CD4-positive, alpha-beta T cell treated with Interleukin-6 at 100 ng/mL for 8 hours (primary cell): ENCODE measurements at places on chromosomes 11 and 22.

- DNase-seq = no peak
Measured at GRCh38 chr22:19823191-19823901, 31.3 kb downstream of the GNB1L start.

DNA sequence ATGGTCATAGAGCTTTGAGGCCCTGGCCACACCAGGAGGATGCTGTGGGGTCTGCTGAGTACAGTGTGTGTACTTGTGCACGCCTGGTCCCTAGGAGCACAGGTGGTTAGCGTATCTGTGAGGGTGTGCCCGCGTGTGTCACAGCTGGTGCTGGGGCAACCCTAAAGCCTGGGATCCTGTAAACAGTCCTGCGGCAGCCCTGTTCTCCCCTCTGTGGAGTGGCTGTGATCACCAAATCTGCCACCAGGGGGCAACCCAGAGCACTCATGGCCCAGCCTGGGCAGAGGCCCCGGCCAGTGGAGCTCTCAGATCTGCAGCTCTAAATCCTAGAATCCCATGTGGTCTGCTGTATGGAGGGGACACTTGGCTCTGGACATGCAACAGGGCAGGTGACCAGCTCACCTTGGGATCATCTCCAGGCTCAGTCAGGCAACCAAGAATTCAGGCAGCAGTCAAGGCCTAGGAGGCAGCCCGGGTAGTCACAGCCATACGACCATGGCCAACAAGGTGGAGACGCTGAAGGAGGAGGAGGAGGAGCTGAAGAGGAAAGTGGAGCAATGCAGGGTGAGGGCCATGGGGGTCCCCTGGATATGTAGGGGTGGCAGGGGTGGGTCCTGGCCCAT lies 3.9 kb downstream of the SH3BP1 start:
- peak; percentile 78 for DNase-seq

DNA sequence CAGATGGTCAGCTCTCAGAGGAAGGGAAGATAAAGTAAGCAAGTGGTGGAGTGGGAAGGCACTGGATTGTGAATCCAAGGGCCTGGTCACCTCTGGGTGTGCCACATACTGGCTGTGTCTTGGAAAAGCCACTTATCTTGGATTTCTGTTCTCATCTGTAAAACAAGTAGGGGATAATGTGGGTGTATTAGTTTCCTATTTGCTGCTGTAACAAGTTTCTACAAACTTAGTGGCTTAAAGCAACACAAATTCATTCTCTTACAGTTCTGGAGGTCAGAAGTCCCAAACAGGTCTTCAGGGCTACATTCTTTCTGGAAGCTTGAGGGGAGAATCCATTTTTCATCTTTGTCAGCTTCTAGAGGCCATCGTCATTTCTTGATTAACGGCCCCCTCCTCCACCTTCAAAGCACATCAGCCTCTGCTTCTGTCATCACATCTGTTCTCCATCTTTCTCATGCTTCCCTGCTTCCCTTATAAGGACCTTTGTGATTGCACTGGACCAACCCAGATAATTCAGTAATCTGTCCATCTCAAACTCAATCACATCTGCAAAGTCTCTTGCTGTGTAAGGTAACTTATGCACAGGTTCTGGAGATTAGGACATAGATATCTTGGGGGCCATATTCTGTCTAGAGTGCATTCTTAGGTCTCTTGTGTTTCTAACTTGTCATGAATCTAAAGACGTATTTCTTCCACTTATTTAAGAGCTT lies 75.9 kb downstream of the C22orf31 start:
- no peak for DNase-seq

DNA sequence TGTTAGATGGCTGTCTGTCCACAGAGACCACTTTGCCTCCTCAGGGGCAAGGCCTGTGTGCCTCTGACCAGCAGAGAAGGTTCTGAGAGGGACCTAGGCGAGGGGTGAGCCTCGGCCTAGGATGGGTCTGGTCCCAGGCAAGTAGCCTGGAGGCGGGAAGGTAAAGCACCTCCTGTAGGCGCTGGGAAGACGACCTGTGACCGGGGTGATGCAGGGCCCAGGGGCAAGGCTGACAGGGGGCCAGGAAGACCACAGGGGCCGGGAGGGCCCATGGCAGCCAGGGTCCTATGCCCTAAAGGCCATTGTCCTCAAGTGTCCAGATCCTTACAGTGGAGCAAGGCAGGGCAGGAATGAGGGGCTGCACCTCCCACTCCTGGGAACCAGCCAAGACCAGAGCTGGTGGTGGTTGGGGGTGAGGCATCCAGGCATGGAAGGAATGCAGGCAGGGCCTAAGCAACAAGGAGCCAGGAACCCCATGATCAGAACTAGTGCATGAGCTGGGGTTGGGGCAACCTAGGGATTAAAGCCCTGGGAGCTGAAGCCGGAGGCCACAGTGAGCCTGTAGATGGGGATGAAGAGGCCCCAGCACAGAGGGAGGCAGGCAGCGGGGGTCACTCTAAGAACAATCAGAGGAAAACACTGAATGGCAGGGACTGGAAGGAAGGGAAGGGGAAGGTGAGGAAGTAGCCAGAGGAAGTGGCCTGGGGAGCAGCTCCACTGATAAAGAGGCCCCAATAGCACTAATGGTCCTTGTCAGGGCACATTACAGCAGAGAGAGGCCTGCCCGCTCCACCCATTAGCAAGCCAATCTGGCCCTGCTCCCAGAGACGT lies 32.9 kb upstream of the KLHL35 start:
- no peak for DNase-seq

- no peak for DNase-seq
Measured at GRCh38 chr11:102421261-102421660, 31.3 kb downstream of the TMEM123 start.

- DNase-seq = no peak
Measured at GRCh38 chr22:41479671-41480396, 10.9 kb downstream of the ACO2 start.

- no peak for DNase-seq
Measured at GRCh38 chr11:116193321-116194131, 579.3 kb downstream of the BUD13 start.

DNA sequence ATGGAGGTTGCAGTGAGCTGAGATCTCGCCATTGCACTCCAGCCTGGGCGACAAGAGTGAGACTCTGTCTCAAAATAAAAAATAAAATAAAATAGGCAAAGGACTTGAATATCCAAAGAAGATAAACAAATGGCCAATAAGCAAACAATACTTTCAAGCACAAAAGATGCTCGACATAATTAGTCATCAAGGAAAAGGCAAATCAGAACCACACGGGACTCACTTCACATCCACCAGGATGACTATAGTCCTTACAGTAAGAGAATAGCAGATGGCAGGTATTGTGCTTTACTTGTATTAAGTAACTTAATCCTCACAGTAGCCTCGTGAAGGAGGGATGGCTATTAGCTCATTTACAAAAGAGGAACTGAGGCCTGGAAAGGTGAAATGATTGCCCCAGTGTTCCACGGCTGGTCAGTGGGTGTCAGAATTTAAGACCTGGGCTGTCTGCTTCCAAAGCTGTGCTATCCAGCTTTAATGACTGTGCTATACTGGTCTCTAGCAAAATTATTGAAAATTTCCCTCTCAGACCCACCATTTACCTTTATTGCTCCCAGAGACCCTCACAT lies 40.2 kb upstream of the RBFOX2 start:
- DNase-seq = no peak

DNA sequence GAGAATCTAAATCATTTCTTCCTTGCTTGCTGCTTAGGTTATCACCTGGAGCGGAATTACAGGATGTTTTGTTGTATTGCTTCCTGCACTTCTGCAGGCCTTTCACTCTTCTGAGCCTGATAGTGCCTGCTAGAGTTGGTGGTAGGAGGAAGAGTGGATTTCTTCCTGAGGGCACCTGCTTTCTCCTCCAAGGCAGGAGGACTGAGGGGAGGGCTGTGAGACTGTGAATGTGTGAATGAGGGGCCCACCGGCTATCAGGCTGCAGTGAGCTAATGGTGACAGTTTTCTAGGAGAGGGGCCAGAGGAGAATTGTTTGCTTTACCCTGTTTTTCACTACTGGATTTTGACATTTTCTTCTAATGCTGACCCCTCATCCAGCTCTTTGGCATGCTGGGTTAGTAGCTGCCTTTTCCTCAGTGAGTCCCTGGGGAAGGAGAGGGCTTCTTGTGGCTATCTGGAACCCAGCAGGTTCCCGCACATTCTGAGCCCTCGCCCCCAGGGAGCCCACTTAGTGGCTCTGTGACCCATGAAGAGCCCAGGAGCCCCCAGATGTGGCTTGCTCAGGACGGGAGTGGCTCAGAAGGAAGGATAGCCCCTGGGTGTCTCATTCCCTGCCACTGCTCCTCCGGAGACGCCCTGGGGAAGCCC lies 39.1 kb downstream of the DIXDC1 start:
- no peak for DNase-seq

- no peak for DNase-seq
Measured at GRCh38 chr11:120747850-120748814, 236.6 kb downstream of the GRIK4 start.

GRCh38 chr11:62680825-62681240 lies 2.0 kb upstream of the UBXN1 start:
- DNase-seq = peak; percentile 44

- DNase-seq = no peak
Measured at GRCh38 chr22:39220890-39221850, 23.6 kb downstream of the PDGFB start.

- DNase-seq = no peak
Measured at GRCh38 chr22:19063581-19064353, 58.4 kb downstream of the DGCR2 start.

- DNase-seq = no peak
Measured at GRCh38 chr22:19150482-19151328, 613 bp upstream of the GSC2 start.

GRCh38 chr11:111359223-111360149 lies 19.6 kb downstream of the POU2AF1 start:
- DNase-seq = no peak

GRCh38 chr11:102792604-102793003 lies 5.4 kb downstream of the MMP1 start:
- no peak for DNase-seq
